Mucosa of descending colon (tissue), 3 donors: ENCODE measurements at places on chromosomes 5 and 9. TPM values are rescaled to one million over a fixed set of nuclear protein-coding genes. Genes with fewer than 3 reads are reported as not detected.

- no peak for DNase-seq
Observed at GRCh38 chr5:154262342-154262741, 71.8 kb downstream of the GALNT10 start.

DNA sequence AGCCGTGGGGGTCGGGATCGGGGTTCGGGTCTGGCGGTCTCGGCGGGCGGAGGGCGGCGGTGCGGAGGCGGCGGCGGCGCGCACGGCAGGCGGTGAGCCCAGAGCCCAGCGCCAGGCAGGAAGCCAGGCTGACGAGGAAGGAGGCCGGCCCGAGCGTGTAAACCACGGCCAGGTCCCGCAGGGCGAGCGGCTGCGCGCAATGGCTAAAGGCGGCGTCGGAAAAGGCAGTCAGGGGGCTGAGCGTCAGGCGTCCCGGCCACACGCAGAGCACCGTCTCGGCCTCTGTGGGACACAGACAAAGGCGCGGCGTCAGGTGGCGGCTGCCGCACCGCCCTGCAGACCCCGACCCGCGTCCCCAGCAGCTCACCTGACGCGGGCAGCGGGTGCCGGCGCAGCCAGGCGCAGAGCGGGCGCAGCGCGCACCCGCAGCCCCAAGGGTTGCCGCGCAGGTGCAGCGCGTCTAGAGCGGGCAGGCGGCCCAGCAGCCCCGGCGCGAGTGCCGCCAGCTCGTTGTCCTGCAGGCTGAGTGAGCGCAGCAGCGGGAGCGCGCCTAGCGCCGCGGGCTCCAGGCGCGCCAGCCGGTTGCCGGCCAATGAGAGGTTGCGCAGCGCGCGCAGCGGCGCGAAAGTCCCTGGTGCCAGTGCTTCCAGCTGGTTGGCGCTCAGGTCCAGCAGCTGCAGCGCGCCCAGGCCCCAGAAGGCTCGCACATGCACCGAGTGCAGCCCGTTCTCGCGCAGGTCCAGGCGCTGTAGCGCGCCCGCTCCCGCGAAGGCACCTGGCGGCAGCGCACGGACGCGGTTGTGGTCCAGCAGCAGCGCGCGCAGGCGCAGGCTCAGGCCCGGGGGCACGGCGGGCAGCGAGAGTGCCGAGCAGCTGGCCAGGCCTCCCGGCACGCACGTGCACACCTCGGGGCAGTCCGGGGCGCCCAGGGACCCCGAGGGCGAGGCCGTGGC, 671 bp downstream of the LRRC26 start:
- peak; percentile 53 for DNase-seq

GRCh38 chr5:138303372-138303771, 28.2 kb downstream of the CDC25C start:
- no peak for DNase-seq

DNA sequence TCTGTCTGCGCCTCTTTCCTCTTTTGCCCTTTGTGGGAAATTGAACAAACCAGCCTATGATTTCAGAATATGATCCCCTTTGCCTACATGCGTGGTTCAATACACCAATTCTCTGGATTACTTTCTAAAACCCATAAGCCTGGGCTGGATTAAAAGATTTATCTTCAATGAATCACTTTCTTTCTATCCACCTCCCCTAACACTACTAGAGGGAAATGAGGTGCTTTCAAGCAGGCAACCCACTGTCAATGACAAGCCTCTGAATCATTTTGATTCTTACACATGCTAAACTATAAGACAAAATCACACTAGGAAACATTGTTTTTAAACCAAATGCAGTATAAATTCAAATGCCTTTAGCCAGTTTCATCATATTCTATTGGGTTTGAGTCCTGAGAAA, 257.5 kb downstream of the AGTPBP1 start:
- no peak for DNase-seq

GRCh38 chr9:124110307-124110915, 98.8 kb downstream of the LHX2 start:
- DNase-seq, result peak; percentile 64

Gene PRRC1
- total RNA-seq, result 45.0 TPM

Gene HDHD3
- 148 TPM for total RNA-seq

Gene SET
- total RNA-seq, result 212 TPM
